ENCODE measurements at places on chromosomes 5 and 9.

DNA sequence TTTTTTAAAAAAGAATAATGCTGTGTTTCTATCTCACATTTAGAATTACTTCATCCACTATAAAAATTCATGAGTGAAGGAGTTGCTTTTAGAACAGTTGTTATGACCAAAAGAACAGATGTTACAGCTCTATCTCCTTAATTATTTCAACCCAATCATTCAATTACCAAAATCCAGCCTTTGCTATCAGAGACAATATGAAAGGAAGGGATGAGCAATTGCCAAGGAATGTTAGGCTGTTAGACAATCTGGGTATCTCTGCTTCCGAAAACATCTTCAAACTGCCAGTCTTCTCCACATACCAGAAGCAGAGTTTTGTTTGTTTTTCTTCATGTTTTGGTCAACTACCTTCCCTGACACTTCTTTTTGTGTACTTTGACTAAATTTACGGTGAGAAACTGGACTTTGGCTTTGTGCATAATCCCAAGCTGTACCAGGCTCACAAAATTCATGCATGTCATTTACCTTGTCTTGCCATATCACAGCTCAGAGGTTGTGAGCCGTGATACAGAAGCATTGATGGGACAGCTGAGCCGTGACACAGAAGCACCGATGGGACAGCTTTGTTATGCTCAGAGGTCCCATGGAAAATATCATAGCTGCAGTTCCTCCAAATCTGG, 405.5 kb downstream of the KIF4B start:
- H3K4me3 ChIP-seq, result no peak overlapping the region
- no peak overlapping the region for H3K27ac ChIP-seq
- H3K27me3 ChIP-seq, result no peaks in the 10 kb centered on the region
- no peaks in the 10 kb centered on the region for H3K36me3 ChIP-seq

DNA sequence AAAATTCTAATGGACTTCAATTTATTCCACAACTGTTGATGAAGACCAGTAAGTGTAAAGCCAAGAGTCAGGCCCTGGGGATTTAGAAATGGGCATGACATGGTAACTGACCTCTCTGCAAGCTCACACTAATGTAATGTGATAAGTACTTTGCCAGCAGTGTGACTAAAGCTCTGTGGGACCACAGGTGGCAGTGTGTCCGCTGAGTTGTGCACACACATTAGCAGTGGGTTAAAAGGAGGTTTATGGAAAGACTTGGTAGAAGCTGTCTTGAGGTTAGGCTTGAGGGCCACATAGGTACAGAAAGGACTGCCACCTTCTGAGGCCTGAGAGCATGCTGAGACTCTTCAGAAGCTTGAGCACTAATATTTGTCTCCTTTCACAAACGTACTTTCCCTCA, 67.6 kb downstream of the UBAP1 start:
- peaks cover 3% of the 10 kb centered on the region for H3K4me1 ChIP-seq
- no peak for DNase-seq
- no peaks in the 10 kb centered on the region for H3K27me3 ChIP-seq
- H3K27ac ChIP-seq, result no peak overlapping the region
- H3K4me3 ChIP-seq, result no peak overlapping the region

- peaks cover 16% of the 10 kb centered on the region for H3K4me1 ChIP-seq
- no peaks in the 10 kb centered on the region for H3K27me3 ChIP-seq
- peaks cover 66% of the 10 kb centered on the region for H3K36me3 ChIP-seq
Observed at GRCh38 chr9:133347515-133347984, 381 bp downstream of the MED22 start.

GRCh38 chr5:88897748-88898147, 14.8 kb upstream of the MEF2C start:
- no peaks in the 10 kb centered on the region for H3K36me3 ChIP-seq
- DNase-seq, result no peak
- H3K27me3 ChIP-seq, result no peaks in the 10 kb centered on the region

- DNase-seq, result no peak
- no peaks in the 10 kb centered on the region for H3K36me3 ChIP-seq
- no peaks in the 10 kb centered on the region for H3K4me1 ChIP-seq
- no peaks in the 10 kb centered on the region for H3K27me3 ChIP-seq
- no peak overlapping the region for H3K4me3 ChIP-seq
Observed at GRCh38 chr9:84781458-84781857, 111.9 kb downstream of the NTRK2 start.

GRCh38 chr5:160649304-160649703, 202.7 kb downstream of the ATP10B start:
- no peaks in the 10 kb centered on the region for H3K36me3 ChIP-seq
- no peak for DNase-seq
- no peak overlapping the region for H3K27ac ChIP-seq
- no peaks in the 10 kb centered on the region for H3K4me1 ChIP-seq
- no peaks in the 10 kb centered on the region for H3K27me3 ChIP-seq
